ENCODE measurements at places on chromosomes 11 and 22. TPM values are rescaled to one million over a fixed set of nuclear protein-coding genes. Genes with fewer than 3 reads are reported as not detected.

NAV2 gene
- 45.1 TPM for total RNA-seq

MMP11 gene
- total RNA-seq = 7.7 TPM

MS4A14 gene
- 6.4 TPM for total RNA-seq

TTLL12 gene
- 26.6 TPM for total RNA-seq

LRRN4CL gene
- total RNA-seq = 6.4 TPM

ACCS gene
- 29.7 TPM for total RNA-seq

C22orf31 gene
- total RNA-seq = not detected

SCGB2A2 gene
- not detected for total RNA-seq

GLYATL2 gene
- total RNA-seq = not detected

RAB36 gene
- total RNA-seq = 8.4 TPM

DLG2 gene
- 3.4 TPM for total RNA-seq

OR10D3 gene
- total RNA-seq = not detected

BAIAP2L2 gene
- total RNA-seq = not detected

GRCh38 chr11:96062134-96062533 is 138.2 kb upstream of the MTMR2 start:
- DNase-seq = no peak

DNA sequence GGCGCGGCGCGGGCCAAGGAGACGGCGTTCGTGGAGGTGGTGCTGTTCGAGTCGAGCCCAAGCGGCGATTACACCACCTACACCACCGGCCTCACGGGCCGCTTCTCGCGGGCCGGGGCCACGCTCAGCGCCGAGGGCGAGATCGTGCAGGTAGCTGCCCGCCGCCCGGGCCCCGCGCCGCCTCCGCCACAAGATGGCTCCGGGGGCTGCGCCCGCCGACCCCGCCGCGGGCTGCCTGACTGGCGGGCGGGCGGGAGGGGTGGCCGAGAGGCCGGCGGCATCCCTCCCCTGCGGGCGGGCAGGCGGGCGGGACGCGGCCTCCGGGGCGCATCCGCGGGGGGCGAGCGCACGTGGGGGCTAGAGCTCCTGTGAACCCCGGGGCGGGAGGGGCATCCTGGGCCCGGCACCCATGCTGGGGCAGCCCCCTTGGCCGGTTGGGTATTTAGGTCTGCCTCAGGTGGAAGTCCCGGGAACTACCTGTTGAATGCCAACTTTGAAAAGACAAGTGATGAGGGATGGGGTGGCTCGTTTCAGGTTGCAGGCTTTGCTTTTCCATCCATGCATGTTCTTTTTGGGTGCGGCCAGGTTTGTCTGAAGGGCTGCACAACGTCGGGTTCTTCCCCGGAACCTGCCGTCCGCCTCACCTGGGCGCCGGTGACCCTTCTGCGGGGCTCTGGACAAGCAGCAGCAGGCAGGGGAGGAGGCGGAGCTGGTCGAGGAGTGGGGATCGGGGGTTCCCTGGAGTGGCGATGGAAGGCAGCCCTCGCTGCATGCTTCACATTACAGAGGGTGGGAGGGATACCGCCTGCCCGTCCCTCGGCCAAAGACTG is 760 bp downstream of the ZNRF3 start:
- no peak for DNase-seq

DNA sequence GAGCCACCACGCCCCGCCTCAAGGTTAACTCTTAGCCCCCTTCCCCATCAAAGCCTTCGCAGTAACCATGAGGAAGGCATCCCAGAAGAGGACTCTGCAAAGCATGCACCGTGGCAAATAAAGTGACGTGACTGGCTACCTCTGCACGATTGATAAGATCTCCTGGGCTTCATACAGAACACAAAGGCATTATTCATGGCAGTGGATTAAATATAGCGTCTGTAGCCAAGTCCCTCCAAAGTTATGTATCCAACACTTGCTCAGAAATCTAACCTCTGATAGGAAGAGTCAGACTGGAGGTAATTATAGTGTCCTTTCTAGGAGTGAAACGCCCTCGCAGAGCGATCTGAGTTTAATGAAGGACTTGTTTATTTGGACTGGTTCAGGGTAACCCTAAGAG is 22.4 kb downstream of the CPT1A start:
- DNase-seq = no peak

DNA sequence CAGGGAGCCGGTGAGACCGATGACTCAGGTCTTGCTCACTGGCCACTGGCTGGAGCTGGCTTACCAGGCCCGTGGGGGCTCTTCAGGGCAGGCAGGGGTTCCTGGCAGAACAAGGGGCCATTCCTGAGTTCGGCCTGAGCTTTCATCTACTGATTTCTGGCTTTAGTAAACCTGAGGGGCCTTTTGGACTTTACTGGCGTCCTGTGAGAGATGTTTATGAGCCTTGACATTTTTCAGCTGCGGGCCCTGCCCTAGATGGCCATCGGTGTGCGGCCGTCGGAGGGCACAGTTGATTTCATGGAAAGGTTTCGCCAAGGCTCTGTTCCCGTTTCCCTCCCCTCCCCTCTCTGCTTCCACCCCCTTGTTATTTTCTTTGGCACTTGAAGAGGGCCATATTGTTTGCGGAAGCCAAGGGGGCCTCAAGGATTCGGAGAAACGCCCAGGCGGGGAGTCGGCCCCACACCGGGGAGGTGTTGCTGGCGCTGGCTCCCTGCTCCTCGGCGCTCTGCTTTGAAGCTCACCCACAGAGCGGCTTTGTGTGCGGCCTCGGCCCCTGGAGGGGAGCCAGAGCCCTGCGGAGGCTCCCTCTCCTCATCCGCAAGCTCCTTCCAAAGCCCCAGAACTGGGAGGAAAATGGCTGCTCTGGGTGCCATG is 17.7 kb downstream of the ELF5 start:
- DNase-seq = peak; percentile 75

- DNase-seq = no peak
Measured at GRCh38 chr11:23789938-23790371, 706.9 kb upstream of the LUZP2 start.

DNA sequence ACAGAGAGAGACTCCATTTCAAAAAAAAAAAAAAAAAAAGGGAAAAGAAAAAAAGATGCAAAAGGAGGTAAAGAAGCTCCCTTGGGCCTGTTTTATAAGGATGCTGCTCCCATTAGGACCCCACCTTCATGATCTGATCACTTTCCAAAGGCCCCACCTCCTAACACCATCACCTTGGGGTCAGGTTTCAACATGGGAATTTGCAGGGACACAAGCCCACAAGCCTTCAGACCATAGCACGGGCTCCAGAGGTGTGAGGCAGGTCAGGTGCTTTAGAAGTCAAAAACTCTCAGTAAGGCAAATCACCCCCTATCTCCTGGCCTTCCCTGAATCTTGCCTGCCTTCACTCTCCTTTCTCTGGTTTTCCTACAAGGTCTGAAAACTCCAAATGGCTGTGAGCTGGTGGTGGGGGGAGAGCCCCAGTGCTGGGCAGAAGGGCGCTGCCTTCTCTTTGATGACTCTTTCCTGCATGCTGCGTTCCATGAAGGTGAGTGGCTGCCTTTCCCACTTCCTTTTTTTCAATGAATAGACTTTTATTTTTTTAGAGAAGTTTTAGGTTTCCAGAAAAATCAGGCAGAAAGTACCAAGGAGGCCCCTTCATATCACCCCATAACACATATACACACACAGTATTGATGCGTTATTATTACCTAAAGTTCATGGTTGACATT is 13.2 kb downstream of the ASPHD2 start:
- no peak for DNase-seq

GRCh38 chr11:125553357-125553756 is 15.9 kb upstream of the EI24 start:
- no peak for DNase-seq

GRCh38 chr11:15547685-15548084 is 433.0 kb downstream of the INSC start:
- no peak for DNase-seq

GRCh38 chr11:65390099-65390941 is 3.9 kb downstream of the FRMD8 start:
- no peak for DNase-seq

DNA sequence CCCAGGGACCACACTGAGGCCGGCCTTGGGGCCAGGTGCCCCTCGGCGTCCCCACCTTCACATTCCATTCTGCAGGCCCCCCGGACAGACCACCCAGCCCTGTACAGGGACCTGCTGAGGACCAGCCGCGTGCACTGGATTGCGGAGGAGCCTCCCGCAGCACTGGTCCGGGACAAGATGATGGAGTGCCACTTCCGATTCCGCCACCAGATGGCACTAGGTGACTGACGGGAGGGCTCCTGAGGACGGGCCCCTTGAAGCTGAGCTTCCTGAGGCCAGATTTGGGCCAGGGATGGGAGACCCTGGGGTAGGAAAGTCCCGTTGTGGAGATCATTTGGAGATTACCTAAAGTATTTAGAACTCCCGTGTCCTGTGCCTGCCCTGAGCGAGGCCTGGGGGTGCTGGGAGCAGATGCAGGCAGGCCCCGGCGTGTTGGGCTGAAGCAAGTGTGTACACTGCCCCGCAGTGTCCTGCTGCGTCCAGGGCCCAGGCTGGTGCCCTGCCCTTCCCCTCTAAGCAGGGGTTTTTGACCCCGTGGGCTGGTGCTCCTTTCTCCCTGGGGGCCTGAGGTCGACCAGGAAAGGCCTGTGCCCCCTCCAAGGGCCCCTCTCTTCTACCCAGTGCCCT is 20.0 kb downstream of the TRMU start:
- peak; percentile 56 for DNase-seq

DNA sequence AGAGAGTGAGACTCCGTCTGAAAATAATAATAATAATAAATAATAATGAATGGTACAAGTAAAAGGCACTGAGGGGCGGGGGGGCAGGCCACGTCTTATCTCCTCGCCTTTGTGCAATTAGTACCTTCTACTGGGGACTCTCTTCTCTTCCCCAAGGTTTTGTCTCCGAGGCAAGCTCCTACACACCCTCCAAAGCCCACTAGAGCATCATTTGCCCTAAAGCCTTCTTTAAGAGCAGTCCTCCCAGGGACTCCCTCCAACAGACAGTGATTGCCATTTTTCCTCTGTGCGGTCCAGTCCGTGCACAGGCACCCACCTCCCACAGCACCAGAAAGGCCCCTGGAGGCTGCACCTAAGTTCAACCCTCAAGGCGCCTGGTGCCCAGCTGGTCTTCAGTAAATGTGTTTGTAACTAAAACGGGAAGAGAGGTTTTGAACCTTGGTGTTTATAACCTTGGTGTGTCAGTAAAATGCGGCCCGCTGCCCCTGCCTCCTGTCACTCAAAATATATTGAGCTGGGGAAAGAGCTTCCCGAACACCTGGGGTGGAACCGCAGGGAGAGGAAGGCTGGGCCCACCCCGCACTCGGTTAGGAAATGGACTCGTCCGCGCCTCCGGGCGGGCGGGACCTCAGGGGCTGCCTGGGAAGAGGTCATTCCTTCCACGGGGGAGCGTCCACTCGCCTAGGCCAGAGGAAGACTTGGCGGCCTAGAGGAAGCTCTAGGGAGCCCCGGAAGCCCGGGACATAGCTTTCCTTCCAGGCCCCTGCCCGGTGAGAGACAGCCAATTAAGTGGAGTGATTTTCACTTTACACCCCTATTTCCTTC is 4.7 kb upstream of the KDELR3 start:
- no peak for DNase-seq

DNA sequence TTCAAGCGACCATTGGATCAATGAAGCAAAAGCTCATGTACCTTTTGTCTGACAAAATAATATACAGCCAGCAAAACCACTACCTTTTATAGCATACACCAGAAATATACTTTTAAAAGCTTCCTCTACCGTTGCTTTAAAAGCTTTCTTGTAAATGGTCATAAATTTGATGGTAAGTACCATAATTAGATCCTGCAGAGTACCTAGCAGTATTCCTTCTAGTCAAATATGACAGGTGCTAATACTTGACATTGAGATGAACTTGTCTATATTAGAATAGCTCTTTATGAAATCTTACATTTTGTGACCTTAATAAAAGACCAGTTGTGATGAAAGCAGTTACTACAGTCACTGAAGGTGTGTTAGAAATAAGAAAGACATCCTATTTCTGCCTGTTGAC is 340.5 kb upstream of the ANO3 start:
- DNase-seq = no peak

GRCh38 chr11:15911377-15912044 is 444.8 kb downstream of the SOX6 start:
- peak; percentile 59 for DNase-seq

GRCh38 chr11:19458231-19458630 is 217.5 kb upstream of the E2F8 start:
- DNase-seq = no peak

DNA sequence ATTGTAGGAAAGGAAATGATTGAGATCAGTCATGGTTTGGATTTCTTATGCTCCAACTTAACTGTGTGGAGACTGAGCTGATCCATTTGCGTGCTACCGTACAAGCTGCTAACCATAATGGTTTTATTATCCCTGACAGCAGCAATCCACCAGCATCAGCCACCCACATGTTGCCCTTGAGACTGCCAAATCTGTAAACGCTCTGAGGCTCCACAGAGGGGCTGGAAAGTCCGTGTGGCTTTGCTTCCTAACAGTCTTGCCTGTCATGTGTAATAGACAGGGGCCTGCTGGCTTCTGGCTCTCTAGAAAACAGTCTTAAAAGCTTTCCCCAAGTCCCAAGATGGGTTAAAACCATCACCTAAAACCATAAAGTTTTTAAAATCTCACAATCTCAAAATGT is 30.1 kb downstream of the ATG16L2 start:
- DNase-seq = no peak

DNA sequence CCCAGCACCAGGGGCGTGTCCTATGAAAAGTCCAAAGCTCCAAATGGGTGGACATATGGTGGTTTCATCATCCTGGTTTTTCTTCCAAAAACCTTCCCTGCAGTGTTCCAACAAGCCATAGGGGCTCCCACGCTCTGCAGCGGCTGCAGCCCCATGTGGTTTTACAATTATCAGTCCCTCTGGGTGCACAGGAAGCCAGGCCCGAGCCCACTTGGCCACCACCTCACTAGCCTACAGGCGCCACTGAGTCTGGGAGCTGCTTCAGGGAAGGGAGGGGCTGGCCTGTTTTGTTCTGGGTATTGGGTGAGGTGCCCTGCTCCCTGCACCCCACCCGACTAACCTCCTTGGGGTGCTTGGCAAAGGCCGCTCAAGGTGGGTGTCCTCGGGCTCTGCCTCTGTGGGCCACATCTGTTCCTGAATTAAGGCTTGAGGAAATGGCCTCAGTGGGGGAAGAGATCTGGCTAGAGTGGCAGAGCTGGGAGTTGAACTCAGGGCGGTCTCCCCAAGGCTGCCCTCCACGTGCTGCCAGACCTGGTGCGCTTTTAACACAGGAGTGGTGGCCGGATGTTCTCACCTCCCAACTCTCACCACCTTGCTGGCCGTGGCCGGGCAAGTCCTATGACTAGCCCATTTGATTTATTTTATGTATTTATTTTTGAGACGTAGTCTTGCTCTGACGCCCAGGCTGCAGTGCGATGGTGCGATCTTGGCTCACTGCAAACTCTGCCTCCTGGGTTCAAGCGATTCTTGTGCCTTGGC is 5.3 kb upstream of the CDC42BPG start:
- no peak for DNase-seq

- DNase-seq = no peak
Measured at GRCh38 chr11:34859496-34859895, 56.7 kb downstream of the APIP start.

GRCh38 chr22:24115247-24116207 is 65.8 kb upstream of the SUSD2 start:
- no peak for DNase-seq

- no peak for DNase-seq
Measured at GRCh38 chr11:78810559-78811009, 235.9 kb upstream of the NARS2 start.
